ENCODE measurements at places on chromosomes 7 and 10.

- DNase-seq, result no peak
Observed at GRCh38 chr7:52080493-52080892, 763.9 kb upstream of the COBL start.

- no peak for DNase-seq
Observed at GRCh38 chr7:141156407-141156806, 82.5 kb downstream of the TMEM178B start.

DNA sequence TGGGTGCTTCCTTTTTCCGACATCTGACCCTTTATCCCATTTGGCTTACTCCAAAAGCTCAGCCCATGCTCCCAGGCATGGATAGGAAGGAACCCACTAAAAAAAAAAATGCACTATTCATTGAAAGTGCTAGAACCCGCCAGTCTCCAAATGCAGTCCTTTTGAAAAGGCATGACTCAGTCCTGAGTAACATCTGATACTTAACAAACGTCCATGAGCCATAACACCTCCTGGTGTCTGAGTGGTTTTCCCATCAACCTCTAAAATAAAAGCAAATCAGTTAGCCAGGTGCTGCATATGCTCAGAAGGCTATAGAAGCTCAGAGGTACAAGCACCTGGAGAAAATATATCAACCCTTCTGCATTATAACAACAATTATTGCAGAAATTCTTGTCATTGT, 45.0 kb upstream of the CACUL1 start:
- no peak for DNase-seq

DNA sequence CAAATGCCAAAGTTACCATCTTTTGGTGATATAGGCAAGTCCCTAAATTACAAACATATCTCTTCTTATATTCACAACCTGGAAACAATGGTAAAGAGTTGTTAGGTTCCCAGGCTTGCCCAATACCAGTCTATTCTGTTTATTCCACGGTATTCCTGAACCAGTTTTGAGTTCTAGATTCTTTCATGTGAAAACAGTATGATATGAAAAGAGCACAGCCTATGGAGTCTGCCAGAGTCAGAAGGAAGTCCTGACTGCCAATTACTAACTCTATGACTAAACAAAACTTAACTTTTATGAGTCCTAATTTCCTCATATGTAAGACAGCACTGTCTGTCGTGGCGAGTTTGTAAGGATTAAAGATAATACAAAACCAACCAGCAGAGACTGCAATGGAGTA, 5.6 kb downstream of the ABI1 start:
- DNase-seq, result no peak

DNA sequence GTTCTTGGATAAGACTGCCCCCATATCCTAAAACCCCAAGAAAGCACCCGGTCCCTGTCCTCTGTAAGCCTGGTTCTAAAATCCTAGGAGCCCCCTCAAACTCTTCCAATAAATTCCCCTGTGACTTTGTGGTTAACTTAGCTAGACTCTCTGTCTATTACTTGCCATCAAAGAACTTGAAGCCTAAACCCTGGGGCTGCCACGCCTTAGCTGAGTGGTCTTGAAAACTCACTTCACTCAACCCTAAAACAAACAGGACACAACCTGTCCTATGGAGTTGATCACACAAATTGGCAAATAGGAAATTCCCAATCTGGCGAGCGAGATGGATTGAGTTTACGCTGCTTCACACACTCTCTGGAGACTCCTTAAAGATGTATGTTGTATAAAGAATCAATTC, 191.4 kb upstream of the SVIL start:
- DNase-seq, result no peak

DNA sequence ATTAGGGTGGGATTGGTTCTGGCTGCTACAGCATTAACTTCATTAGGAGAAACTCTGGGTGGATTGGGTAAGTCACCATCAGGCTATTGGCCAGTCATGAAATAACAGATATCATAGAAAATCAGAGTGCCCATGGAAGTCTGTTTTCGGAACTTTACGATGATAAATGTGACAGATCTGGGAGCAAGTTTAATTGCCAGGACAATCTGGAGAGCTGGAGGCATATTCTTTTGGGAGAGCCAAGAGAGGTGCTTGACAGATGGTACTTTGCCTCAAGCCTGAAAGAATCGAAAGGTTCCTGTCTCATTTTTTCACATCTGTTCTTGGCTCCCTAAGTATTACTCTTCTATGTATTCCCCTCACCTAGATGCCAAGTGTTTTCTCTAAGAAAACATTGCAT, 369.9 kb downstream of the CNTNAP2 start:
- no peak for DNase-seq

Measured in stimulated activated CD8-positive, alpha-beta memory T cell treated with anti-CD3 and anti-CD28 coated beads, Interleukin-15, amount 100 ng/mL, for 48 hours (primary cell).